ENCODE measurements at places on chromosomes 13 and 19.

DNA sequence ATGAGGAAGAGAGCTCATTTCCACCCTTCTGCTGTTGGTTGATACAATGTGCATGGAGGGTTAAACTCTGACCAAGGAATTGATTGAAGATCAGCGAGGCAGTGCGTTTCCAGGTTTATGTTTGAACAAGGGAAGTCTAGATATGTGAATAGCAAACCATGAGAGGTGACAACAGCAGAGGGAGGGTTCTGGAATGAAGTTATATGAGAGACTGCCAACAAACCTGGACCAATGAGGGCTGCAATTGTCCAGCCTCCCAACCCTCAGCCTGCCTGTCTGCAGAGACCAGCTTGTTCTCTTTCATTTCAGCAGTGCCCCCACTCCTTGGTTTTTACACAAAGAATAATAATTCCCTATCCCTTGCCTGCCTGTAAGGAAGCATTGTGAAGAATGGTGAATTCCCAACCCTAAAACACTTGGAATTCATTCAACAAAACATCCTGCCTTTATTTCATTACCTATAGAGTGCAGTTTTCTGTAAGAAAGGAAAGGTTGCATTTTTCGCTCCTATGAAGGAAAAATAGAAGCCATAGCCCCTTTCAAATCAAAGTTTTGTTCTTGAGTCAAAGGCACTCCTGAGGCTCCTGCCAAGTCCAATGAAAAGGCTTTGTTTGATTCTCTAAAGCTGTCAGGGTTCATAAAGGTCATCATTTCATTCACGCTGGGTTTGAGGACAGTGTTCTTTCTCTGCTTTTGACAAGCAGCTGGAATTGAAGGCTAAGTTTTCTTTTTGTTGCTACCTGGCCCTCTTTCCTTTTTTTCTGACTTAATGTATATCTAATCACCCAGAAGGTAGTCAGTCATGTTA lies 53.6 kb upstream of the ABCC4 start:
- no peak for DNase-seq

GRCh38 chr13:76790980-76791819 lies 95.0 kb downstream of the KCTD12 start:
- no peak for DNase-seq

GRCh38 chr19:48319647-48320541 lies 5.5 kb upstream of the EMP3 start:
- peak; percentile 67 for DNase-seq

- no peak for DNase-seq
Observed at GRCh38 chr19:776549-776948, 20.7 kb upstream of the PTBP1 start.

DNA sequence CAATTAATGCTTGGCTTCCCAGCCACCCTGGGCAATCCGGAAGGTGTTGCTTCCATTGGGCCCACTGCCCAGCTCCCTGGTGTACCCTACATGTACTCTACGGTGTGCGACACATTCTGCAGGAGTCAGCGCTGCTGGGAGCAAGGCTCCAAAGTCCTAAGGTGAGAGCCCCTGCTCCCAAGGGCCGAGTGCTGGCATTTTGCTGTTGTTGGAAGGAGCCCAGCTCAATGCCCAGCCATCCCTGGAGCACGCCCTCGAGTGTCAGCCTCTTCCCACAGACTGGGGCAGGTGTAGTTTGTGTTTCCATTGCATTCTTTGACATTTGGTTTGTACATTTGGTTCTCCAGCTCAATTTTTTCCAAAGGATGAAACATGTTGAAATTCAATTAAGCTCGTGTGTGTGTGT lies 64.6 kb downstream of the GGACT start:
- DNase-seq = no peak

- no peak for DNase-seq
Observed at GRCh38 chr19:49799798-49800376, 13.2 kb downstream of the FUZ start.
